ENCODE measurements at places on chromosomes 7 and 10.
A peak's percentile ranks its signal among the peaks of the same experiment; 100 is the strongest.

DNA sequence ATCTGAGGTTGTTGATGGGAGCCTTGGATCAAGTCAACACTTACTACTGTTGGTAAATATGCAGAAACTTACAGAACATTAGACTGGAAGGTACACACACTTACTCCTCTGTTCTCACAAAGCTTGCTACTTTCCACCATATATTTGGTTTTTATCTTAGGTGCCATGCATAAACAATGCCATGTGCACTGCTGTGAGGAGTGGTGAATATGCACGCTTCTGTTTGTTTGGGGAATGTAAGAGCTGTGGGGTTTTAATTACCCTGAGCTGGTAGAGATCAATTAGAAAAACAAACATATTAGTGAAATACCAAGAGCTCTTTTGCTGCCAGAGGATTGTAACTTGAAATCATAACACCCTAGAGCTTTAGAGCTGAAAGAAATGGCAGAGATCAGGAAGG is 79.8 kb upstream of the ARID5B start:
- DNase-seq: no peak

- DNase-seq: no peak
These were observed 45.5 kb upstream of the RHOBTB1 start for GRCh38 chr10:60989400-60989876.

GRCh38 chr10:132471125-132471451 is 66.5 kb upstream of the INPP5A start:
- no peak for DNase-seq

GRCh38 chr10:48898426-48898825 is 41.2 kb downstream of the LRRC18 start:
- no peak for DNase-seq

GRCh38 chr10:70557876-70558275 is 44.7 kb downstream of the PRF1 start:
- DNase-seq: no peak

GRCh38 chr7:39459636-39460035 is 106.6 kb upstream of the YAE1 start:
- DNase-seq: no peak

- DNase-seq: no peak
These were observed 15.7 kb upstream of the ZNF862 start for GRCh38 chr7:149822353-149822943.

GRCh38 chr7:115387137-115387536 is 465.2 kb downstream of the MDFIC start:
- no peak for DNase-seq

- DNase-seq: no peak
These were observed 905.3 kb downstream of the TYW1 start for GRCh38 chr7:67901808-67902480.

DNA sequence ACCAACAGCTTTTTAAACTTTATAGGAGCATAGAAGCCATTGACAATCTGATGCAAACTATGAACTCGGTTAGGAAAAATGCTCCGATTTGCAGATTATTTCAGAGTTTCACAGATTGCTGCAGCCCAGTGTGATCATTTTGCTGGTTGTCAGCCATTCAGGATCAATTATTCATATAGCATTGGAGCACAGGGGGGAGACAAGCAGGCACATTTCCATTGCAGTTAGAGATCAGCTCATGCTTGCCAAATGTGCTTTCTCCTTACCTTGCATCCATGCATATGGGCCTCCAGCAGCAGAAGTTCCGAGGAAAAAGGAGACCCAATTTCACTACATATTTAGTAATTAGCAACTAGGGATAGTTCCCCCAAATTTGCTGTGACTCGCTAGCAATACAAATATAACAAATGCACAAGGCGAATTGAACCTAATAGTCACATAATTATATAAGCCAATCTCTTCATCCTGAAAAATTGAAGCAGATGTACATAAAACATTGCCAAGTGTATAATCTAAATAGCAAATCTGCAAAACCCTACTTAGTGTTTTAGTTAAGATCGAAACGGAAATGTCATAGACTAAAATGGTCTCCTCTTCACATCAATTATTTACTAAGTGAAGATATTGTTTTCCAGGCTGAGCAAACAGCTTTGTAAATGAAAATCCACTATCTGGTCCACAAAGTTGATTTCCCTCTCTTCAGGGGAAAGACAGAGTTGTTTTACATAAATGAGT is 49.5 kb upstream of the RSU1 start:
- no peak for DNase-seq

- no peak for DNase-seq
These were observed 516.9 kb upstream of the LRRN3 start for GRCh38 chr7:110573862-110574528.

DNA sequence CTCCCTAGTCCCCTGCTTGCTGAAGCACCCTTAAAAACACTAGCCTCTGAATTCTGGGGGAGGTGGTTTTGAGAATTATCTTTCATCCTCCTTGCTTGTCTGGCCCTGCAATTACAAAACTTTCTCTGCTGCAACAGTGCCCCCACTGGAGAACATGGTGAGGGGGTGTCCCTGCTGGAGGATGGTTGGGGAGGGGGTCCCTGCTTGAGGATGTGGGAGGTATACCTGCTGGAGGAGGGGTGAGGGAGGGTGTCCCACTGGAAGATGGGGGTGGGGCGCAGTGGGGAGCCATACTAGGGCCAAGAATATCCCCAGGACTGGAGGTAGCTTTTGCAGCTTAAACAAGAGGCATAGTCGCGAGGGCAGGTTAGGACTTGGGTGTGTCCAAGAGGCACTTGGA is 3.2 kb upstream of the POLM start:
- DNase-seq: no peak

GRCh38 chr7:157483971-157484410 is 147.2 kb downstream of the DNAJB6 start:
- DNase-seq: no peak

DNA sequence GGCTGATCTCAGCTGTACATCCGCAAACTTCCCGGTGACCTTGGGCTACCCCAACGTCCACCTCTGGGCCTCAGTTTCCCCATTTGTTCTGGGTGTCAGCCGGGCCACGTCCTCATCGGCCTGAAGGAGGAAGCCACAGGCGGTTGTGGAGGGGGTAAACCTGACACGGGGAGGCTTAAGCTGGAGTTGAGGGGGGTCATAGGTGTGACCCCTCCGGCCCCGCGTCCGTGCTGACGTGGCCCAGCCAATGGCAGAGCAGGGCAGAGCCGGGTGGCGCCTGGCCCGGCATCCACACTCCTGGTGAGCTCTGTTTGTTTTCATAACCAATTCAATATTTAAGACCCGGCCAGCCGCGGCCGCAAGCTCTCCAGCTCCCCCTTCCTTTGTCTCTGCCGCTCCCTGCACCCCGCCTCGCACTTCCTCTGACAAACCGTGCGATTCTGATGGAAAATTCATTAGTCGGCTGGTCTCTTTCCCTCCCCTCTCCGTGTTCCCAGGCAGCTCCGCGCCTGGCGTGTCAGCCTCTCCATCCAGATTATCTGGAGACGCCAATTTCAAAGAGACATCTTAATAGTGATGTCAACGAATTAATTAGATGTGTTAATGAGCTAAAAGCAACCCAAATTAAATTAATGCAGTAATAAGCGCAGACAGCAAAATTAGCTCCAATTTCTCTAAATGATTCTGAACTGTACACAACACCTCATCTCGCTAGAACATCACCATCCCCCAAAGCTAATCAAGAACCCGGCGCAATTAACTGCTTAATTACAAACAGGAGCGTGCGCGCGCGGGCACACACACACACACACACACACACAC is 55.4 kb downstream of the MICALL2 start:
- DNase-seq: no peak

- DNase-seq: no peak
These were observed 208.0 kb downstream of the SFMBT2 start for GRCh38 chr10:7202793-7203355.

DNA sequence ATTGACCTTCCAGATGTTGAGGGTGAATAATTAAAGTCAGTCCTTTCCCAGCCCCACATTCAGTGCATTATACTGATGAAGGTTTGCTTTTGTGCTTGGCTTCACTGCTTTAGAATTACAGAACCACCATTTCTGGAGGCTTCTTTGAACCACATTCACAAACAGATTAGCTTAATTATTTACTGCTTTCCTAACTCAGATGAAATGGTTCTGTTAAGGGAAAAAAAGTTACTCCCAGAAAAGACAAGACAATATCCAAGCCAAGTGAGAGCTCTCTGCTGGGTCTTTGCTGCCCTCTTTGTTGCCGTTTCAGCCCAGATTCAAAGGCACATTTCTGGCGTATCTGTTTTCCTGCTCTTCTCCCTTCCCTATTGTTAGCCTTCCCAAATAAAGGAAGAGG is 188.9 kb downstream of the AHR start:
- DNase-seq: no peak

GRCh38 chr7:12821746-12822145 is 134.3 kb downstream of the ARL4A start:
- no peak for DNase-seq

GRCh38 chr10:133258818-133259601 is 17.7 kb downstream of the ADAM8 start:
- peak; percentile 80 for DNase-seq

DNA sequence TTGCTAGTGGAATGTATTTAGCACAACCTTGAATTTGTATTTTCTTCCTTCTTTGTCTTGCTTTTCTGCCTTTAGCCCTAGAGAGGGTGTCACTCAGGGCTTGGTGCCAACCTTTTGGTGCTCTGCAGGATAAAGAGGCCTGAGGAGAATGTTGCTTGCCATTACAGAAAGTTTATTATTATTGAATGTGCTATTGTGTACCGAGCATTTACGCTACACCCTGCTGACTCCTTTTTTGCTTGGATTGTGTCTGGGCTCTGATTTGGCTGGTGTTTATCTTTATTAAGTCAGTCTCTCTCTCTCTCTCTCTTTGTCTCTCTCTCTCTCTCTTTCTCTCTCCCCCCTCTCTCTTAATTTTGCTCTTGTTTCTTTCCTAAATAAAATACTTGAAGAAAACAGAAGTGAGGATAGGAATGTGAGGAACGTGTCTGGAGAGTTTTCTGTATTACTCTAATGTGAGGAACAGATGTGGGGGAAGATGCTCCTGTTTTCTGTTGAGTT is 284.4 kb upstream of the PHYHIPL start:
- no peak for DNase-seq

GRCh38 chr10:116802474-116802873 is 46.8 kb upstream of the ENO4 start:
- DNase-seq: no peak

DNA sequence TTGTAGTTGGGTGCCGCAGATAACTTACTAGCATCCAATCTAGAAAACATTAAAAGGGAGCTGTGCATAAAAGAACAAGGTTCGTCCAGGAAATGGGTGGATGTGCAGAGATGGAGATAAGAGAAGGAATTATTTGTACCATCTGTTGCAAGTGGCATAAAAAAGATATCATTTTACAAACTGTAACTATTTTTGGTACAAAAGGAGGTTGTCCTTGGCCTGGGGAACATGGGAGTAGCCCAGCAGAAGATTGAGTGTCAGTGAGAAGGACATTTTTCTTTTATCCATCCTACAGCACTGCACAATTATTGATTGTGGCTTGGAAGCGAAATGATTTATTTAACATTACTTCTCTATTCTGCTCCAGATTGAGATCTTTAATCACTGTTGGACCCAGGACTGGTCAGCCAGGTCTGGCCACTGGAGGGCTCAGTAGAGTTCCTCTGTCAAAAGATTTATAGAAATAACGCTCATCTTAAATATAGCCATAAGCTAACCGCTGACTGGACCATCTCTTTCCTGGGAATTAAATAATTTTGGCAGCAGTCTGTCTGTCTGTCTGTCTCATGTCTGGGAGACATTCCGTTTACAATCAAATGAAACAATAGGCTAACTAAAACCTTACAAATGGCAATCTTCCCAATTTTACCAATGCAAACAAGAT is 254.1 kb downstream of the KIAA1217 start:
- DNase-seq: no peak

GRCh38 chr10:79047875-79048638 is 20.7 kb upstream of the ZMIZ1 start:
- DNase-seq: no peak

DNA sequence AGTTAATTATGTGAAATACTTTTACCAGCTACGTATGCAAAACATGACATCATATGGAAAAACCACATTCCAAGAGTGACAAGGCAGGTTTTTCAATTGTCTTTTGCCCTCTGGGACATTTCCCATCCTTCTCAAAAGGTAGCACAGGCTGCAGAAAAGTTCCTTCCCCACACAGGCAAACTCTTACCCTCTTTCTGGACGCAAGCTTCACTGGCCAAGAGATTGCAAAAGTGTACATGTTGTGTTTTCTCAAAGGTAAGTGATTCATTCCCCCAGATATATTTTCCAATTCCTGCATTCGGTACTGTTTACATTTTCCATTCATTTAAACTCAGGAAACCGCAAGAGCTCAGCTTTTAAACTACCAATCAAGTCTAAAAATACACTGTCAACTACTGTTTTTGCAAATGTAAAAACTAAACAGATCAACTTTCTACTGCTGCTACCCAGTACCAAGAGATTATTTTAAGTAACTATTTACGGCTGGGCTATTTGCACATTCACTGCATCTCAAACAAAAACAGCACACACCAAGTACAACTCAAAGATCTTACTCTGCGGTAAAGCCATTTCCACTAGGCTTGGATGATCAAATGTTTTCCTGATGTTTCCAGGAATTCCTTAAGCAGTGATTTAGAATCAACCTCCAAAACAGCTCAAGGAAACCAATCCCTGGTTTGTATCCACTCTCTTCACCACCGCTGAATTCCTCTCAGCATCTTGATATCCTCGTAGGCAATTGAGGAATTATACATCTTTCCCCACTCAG is 233.6 kb upstream of the CCDC6 start:
- DNase-seq: no peak

DNA sequence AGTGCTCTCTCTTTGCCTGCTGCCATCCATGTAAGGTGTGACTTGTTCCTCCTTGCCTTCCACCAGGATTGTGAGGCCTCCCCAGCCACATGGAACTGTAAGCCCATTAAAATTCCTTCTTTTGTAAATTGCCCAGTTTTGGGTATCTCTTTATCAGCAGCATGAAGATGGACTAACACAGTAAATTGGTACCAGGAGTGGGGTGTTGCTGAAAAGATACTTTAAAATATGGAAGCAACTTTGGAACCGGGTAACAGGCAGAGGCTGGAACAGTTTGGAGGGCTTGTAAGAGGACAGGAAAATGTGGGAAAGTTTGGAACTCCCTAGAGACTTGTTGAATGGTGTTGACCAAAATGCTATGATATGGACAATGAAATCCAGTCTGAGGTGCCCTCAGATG is 63.8 kb upstream of the PPP1R9A start:
- DNase-seq: no peak

GRCh38 chr10:86264481-86265231 is 101.9 kb downstream of the GRID1 start:
- no peak for DNase-seq

- DNase-seq: no peak
These were observed 1.6 kb downstream of the LRRTM3 start for GRCh38 chr10:66927251-66927935.

GRCh38 chr10:126842836-126843235 is 62.4 kb upstream of the DOCK1 start:
- DNase-seq: no peak

- DNase-seq: no peak
These were observed 3.9 kb upstream of the CFAP46 start for GRCh38 chr10:132946311-132946710.

DNA sequence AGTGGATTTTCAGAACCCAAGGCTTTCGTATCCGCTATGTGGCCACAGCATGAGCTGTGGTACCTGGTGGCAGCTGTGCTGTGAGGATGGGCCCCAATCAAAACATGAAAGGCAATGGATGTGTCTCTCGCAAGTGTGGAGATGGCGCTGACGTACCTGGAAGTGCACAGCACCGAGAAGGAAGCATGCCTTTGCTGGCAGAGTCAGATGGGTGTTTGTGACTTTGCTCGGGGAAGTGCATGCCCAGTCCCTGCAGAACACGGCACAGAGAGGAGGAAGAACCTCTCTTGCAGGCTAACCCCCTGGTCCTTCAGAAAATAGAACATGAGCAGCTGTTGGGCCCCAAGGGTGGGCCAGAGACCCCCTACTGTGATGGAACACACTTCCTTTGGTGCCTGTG is 654.1 kb upstream of the ZWINT start:
- DNase-seq: no peak
